Colonic mucosa (tissue), 4 donors: ENCODE measurements at places on chromosomes 1 and 21. TPM values are rescaled to one million over a fixed set of nuclear protein-coding genes. Genes with fewer than 3 reads are reported as not detected.

- H3K27me3 ChIP-seq = no peaks in the 10 kb centered on the region
- H3K27ac ChIP-seq = peak overlapping the region; percentile 77
- DNase-seq = peak; percentile 75
- H3K4me3 ChIP-seq = peak overlapping the region; percentile 28
Measured at GRCh38 chr21:44337941-44338895, 972 bp downstream of the CFAP410 start.

RAB7B gene
- total RNA-seq = 1.2 TPM

- no peak overlapping the region for H3K27ac ChIP-seq
- no peak overlapping the region for H3K4me3 ChIP-seq
- no peaks in the 10 kb centered on the region for H3K36me3 ChIP-seq
Measured at GRCh38 chr1:169392406-169392805, 24.4 kb downstream of the BLZF1 start.

GRCh38 chr1:14748151-14748550, 149.7 kb downstream of the KAZN start:
- H3K27ac ChIP-seq = no peak overlapping the region
- no peak overlapping the region for H3K4me3 ChIP-seq
- H3K4me1 ChIP-seq = no peaks in the 10 kb centered on the region
- H3K36me3 ChIP-seq = no peaks in the 10 kb centered on the region
- no peak for DNase-seq

GRCh38 chr1:235259133-235259778, 68.7 kb downstream of the ARID4B start:
- no peak for DNase-seq
- no peaks in the 10 kb centered on the region for H3K27me3 ChIP-seq
- no peak overlapping the region for H3K27ac ChIP-seq
- H3K36me3 ChIP-seq = no peaks in the 10 kb centered on the region
- no peak overlapping the region for H3K4me3 ChIP-seq

- no peaks in the 10 kb centered on the region for H3K27me3 ChIP-seq
- H3K27ac ChIP-seq = no peak overlapping the region
- H3K36me3 ChIP-seq = no peaks in the 10 kb centered on the region
- no peak for DNase-seq
- no peaks in the 10 kb centered on the region for H3K4me1 ChIP-seq
- no peak overlapping the region for H3K4me3 ChIP-seq
Measured at GRCh38 chr1:98992844-98993243, 11.8 kb downstream of the PLPPR5 start.

DNA sequence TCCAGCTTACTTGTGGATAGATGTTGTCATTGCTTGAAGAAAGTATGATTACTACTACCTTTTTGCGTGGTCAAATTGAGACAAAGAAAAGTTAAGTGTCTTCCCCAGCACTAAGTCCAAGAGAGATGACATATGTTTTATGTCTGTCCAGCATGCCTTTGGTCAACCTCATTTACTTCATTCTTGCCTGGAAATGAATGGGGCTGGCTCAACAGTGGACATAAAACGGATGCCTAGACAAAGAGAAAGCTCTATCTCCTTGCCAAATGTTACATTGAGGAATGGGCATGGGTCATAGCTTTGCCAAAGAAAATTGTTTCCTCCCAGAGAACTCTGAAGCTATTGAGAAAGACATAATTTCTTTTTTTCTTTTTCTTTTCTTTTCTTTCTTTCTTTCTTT, 82.4 kb upstream of the PLPPR4 start:
- no peak overlapping the region for H3K27ac ChIP-seq
- DNase-seq = no peak
- no peaks in the 10 kb centered on the region for H3K36me3 ChIP-seq
- H3K4me3 ChIP-seq = no peak overlapping the region
- H3K27me3 ChIP-seq = no peaks in the 10 kb centered on the region
